NCI-H446 (cell line): ENCODE measurements at places on chromosomes 6 and 20.

DNA sequence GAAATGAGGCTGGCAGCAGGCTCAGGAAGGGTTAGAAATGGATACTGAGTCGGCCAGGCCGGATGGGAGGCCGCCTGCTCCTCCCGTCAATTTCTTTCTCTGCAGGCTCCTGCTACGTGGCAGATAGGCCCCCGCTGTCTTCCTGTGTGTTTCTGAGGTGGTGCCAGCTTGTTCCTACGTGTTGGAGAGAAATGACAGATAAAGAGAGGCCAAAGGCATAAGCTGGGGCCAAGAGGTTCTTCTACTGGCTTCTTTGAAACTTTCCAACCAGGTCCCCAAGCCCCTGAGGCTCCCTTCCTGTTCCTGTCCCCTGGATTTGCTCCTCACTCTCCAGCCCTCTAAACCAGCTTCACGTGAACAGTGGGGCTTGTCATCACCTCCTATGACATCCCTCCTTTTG is 76.8 kb downstream of the TCP11 start:
- no peak for DNase-seq

DNA sequence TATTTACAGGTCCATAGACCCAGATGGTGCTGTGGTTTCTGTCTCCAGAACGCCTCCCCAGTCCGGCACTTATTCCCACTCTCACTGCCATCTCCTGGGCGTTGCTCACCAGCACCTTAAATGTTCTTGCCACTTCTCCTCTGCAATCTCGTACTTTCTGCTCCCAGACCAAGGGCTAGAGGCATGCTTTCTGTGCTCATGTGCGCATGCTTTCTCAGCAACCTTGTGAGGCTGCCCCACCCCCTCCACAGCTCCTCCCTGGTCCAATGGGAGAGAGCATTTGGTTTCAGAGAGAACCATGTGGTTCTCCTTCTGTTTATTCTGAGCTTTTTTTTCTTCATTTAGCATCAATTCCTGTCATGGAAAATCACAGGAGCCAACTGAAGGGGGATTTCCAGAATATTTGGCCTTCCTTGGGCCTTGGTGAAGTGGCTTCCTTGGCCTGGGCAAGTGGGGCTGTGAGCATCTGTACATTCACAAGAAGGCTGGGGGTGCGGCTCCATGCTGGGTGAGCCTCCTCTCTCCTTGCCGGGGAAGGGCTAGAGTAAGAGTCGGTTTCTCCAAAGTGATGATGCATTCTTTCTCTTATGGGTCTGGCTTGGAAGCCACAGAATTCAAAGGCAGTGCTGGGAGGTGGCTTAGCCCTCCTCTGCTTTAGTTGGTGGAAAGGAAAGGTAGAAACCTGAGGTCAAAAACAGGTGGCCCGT is 66.6 kb downstream of the PHACTR3 start:
- peak; percentile 45 for DNase-seq

DNA sequence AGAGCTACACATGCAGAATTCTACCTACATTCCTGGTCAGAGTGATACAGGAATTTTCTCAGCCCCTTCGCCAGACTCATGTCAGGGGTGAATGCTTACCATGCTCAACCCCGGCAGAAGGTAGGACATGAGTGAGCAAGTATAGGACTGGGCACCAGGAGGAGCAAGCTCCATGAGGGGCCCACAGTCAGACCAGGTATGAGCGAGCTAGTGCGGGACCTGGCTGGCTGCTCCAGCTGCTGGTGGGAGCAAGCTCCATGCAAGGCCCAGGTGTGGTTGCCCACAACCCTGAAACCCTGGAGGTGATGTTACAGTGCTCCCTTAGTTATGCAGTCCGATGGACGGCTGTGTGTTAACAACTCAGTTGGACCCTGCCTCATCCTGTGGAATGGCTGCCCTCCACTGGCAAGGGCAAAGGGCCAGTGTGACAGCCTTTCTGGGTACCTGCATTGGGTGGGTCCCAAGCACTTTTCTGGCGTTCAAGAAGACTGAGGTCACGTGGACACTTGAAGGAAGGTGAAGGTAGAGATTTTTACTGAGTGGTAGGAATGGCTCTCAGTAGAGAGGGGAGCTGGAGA is 503.5 kb upstream of the CITED2 start:
- no peak for DNase-seq

DNA sequence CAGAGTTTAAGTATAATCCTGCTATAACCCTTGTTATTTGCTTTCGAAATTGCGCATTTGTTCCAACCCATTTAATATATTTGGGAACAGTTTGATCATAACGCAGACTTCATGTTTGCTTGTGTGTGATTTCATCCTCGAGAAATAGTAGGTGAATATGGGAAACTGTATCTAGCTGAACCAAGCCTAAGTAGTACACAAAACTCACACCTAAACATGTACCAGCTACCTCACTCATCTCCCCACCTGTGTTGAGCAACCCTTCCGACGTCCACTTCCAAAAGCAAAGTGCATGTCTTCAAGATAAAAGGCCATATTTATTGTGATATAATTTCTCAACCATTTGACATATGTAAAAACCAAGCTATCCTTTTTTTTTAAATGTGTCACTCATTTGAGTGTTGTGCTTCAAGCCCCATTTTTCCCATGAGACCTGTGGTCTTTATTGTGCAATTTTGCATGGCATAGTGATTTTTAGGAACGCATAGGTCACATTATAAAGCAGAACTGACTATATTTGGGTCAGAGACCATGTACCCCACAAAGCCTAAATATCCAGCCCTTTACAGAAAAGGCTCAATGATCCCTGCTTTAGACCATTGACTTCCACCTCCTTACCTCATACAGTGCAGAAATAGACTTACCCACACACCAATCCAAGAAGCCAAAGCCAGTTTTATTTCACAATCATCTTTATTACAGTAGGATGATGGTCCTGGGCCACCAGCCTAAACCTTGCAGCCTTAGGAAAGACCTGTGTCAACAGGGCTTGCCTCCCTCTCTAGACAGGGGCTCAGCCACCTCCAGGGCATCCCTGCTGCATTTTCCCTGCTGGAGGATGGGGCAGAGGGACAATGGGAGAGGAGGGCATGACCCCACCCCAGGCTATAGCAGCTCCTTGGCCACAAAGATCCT is 7.1 kb downstream of the CCND3 start:
- no peak for DNase-seq

GRCh38 chr20:47216819-47217410 is 139.6 kb downstream of the ZMYND8 start:
- DNase-seq: no peak

DNA sequence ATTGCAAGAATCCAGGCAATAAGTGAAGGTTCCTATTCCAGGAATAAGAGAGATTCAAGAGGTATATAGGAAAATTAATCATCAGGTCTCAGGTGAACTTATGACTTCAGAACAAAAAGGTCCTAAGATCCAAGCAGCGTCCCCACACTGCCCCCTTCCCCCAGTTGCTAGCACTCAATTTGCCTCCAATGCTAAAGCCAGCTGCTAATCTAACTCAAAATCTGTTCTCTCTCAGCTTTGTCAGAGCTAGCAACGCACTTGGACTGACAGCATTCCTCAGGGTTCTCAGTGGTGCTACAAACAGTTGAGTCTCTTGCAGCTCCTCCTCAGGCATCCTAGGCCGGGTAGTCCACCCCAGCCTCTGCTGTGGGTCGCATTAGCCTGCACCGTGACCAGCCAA is 148.3 kb downstream of the RFX6 start:
- DNase-seq: no peak

DNA sequence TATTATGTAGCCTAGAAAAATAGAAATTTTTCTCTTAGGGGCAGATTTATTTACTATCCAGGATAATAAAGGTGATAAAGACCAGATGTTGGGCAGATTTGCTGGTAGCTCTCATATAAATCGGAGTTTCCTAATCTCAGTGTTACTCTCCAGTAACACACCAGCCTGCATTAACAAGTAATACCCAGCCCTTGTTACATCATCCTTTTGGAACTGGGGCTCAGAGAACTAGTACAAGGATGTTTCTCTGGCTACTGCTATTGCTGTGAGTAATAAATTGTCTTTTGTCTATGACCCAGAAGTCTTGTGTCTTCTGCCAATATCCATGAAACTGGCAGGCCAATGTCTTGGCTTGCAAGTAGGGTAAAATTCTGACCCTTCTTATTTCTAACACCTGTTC is 16.8 kb downstream of the TPD52L1 start:
- DNase-seq: peak; percentile 18

GRCh38 chr6:72683797-72684196 is 61.9 kb downstream of the KCNQ5 start:
- no peak for DNase-seq

- DNase-seq: no peak
These were observed at the start of gene HTR1B for GRCh38 chr6:77463308-77463860. HTR1B (minus strand) TSS chr6:77463491; CDS start chr6:77463403, 88 bp downstream.

- peak; percentile 5 for DNase-seq
These were observed 39.7 kb upstream of the TMEM170B start for GRCh38 chr6:11497881-11498280.

- peak; percentile 32 for DNase-seq
These were observed 31.5 kb downstream of the PMEPA1 start for GRCh38 chr20:57678340-57678739.

- DNase-seq: peak; percentile 21
These were observed 19.5 kb upstream of the MAP3K4 start for GRCh38 chr6:160972111-160972510.

- DNase-seq: no peak
These were observed 207.6 kb downstream of the TBC1D7 start for GRCh38 chr6:13120483-13121482.

GRCh38 chr20:62156592-62157386 is 13.2 kb downstream of the SS18L1 start:
- DNase-seq: no peak

- no peak for DNase-seq
These were observed 28.7 kb upstream of the TXNDC5 start for GRCh38 chr6:7939184-7939863.

DNA sequence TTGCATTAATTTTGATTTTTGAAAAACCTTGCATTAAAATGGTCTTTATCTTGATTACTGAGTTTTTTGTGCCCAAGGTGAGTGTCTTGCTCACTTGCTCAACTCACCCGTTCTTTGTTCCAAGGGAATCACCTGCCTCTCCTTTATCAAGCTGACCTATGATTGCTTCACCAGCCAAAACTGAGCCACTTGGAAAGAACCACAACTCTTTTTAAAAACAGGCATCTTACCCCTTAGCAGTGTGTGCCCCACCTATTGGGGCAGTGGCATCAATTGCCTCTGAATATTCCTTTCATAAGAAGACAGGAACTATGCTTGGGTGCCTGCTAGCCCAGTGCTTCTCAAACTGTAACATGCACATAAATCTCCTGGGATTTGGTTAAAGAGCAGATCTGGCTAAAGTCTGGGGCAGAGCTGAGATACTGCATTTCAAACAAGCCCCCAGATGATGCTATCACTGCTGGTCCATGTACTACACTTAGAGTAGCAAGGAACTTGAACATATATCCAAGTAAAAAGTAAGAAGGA is 3.3 kb upstream of the STK38 start:
- DNase-seq: no peak

GRCh38 chr20:32674362-32674789 is 635 bp upstream of the C20orf203 start:
- DNase-seq: peak; percentile 49

DNA sequence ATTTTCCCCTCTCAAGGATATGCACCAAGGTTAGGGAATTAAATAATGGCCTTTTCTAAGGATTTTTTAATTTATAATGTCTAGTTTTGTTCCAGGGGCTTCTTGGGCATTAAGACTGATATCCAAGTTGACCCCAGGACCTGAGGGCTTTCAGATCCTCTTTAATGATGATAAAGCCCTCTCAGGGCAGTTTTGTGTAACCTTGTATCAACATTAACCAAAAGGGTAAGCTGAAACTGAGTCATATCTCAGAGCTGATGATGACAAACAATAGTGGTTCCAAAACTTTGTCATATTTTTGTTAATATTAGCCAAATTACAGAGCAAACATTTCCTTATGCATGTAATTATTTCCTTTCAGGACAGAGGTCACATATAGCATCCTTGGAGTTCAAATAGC is 309.4 kb upstream of the MAN1A1 start:
- no peak for DNase-seq

DNA sequence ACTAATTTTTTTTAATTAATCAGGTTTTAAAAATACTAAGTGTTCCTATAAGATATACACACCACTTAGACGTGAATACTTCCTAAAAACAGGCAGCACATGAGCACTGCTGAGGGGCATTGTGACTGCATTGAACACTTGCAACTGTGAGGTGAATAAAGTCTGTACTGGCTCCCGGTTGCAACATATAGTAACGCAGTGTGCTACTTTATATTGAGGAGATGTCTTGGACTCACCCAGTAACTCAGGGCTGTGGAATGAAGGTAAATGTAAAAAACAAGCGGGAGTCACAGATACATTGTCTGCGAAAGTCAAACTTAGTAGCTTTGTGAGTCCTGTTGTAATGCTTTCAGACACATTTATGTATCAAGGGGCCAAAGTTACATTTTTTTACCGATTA is 17.0 kb upstream of the HLA-A start:
- no peak for DNase-seq

DNA sequence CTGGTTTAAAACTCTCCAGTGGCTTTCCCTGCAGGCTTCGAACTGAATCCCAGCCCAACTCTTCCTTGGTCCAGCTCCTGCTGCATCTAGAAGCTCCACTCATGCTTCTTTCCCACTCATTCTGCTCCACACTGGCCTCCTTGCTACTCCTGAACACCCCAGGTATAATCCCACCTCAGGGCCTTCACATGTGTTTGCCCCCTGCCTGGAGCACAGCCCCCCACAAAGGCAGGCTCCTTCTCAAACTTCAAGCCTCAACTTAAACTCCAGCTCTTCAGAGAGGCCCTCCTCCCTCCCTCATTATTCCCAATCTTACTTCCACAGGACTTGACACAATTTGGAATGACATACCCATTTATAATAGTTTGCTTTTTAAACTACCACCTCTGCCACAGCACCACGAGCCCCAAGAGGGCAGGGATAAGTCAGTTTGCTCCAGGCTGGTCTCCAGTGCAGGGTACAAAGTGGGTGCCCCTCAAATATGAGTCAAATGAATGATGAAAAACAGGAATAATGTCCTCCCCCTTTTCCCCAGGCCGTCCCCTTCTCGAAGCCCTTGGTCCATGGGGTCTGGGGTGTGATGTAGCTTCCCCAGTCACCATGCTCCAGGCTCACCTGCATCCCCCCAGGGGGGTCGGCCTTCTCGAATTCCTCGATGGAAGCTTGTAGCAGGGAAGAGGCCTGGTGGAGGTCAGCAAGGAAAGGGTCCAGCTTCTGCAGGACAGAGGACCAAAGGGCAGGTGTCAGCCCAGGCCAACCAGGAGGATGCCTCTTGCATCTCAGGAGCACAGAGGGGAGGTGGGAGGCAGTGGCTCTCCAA is 37.4 kb downstream of the KIAA1755 start:
- no peak for DNase-seq

- DNase-seq: no peak
These were observed 164.9 kb upstream of the RREB1 start for GRCh38 chr6:6942831-6943230.
